ENCODE measurements at places on chromosomes 1 and 21.

DNA sequence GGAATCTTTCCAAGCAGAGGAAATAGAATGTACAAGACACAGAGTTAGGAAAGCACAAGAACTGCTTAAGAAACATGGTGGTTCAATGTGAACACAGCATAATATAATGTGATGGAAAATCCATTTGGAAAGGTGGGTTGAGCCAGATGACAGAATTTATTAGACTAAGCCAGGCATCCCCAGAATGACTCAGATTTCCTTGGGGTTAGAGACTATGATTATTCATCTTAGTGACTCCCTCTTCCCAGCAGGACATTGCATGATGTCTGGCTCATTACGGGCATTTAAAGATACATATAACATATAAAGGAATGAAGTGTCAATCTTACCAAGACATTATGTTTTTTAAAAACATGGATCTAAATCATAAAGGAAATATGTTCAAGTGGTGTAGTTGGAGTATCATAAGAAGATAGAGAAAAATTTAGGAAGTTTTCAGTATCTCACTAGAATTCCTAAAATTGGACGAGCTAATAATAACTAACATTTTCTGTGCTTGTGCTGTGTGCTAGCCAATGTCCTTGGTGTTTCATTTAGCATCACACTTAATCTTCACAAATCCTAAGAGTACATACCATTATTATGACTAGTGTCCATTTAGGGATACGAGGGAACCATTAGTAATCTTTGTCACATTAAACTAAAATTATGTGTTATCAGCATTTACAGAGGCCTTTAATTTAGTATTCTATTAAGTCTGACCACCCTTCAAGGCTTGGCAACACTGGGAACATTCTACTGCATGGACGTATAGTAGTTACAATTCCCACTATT, 41.0 kb upstream of the ST6GALNAC5 start:
- DNase-seq: no peak

DNA sequence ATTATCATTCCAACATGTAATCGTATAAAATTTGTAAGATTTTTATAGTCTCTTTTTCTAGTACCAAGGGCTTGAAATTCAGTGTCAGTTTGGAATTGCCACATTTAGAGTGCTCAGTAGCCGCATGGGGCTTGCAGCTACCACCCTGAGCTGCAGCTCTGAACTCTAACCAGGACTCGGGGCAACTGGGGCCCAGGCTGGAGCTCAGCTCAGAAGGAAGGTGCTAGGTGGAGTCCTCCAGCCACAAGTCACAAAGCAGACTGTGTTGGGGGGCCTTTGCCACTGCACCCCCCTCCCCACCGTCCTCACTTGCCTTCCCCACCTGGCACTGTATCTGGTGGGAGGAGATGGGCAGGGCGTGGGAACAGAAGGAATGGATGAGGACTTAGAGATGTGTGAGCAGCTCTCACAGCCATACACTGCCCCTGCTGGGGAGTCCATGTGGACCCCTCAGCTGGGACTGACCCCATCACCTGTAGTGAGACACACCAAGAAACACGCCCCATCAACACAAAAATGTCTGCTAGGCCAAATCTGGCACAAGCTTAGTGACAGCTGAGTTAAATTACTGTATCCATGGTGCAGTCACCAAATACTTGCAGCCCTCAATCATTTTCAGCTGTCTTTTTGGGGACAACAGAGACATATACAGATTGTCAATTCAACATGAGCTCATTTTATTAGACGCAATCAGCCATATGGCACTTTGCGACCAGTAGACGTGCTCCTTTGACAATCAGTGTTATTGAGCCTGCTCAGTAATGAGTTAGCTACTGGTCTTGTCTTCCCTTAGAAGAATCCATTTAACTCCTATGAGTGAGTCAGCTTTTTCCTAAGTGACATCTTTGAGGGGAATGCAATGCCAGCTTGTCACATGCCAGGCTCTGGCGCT, 241.7 kb upstream of the RAB4A start:
- no peak for DNase-seq

DNA sequence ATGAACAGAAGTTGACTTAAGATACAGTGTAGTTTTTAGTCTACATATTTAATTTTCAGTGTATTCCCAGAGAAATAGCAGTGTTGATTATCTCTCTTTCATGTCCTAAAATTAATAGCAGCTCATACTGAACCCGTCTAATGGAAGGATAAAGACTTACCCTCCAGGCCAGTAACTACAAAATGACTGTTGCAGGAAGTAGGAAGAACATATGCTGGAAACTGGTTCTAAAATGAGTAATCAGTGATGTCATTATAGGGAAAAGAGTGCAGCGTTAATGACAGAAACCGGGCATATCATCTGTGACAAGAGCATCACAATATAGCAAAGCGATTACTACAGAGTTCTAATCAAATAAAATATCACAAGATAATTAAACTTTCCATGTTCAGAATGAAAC, 385.5 kb downstream of the SMYD3 start:
- DNase-seq: no peak

GRCh38 chr1:83994111-83994510, 4.8 kb downstream of the TTLL7 start:
- DNase-seq: no peak

GRCh38 chr1:196890668-196891067, 2.8 kb downstream of the CFHR4 start:
- DNase-seq: no peak

GRCh38 chr1:27821761-27822315, 8.7 kb upstream of the PPP1R8 start:
- no peak for DNase-seq

GRCh38 chr1:41862384-41863221, 56.1 kb downstream of the HIVEP3 start:
- no peak for DNase-seq

DNA sequence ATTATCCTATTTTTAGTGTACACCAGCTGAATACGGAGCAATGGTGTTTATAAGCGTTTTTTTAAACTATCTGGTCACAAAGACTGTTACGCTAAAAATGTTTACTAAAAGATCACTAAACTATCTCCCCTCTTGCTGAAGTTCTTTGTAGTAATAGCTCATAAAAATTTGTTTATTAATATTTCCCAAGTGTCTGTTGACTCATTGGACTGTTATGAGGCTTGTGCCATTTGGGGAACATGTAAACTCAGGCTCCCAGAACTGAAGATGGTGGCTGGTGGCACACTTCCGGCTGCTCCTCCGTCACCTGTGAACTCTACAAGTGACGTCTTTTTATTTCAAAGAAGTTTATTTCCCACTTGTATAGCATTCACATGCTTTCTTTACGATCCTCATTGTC, 46.3 kb downstream of the AIDA start:
- DNase-seq: no peak

DNA sequence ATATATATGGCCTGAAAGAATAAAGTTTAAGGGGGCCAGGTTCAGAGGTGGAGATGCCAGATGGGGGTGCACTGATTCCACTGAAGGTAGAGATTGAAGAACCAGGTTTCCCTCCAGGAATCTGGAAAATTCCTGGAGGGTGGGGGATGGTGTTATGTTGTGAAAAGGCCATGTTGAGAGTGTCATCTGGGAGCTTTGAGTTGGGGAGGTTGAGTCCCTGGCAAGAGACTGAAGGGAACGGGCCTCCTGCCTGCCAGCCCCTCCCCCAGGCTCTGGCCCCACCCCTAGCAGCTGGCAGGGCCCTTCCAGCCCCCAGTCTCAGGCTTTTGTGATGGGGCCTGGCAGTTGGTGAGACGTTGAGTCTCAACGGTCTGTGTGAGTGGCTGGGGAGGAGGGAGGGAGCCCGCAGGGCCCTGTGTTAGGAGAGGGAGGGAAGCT, 4.1 kb downstream of the PTPRU start:
- DNase-seq: no peak

- DNase-seq: no peak
Observed at GRCh38 chr1:229952670-229953520, 114.1 kb upstream of the GALNT2 start.

GRCh38 chr1:70738624-70739023, 309.0 kb downstream of the PTGER3 start:
- DNase-seq: no peak

GRCh38 chr1:154418062-154418921, 13.1 kb downstream of the IL6R start:
- DNase-seq: no peak

- no peak for DNase-seq
Observed at GRCh38 chr1:243730487-243731150, 119.4 kb downstream of the AKT3 start.

DNA sequence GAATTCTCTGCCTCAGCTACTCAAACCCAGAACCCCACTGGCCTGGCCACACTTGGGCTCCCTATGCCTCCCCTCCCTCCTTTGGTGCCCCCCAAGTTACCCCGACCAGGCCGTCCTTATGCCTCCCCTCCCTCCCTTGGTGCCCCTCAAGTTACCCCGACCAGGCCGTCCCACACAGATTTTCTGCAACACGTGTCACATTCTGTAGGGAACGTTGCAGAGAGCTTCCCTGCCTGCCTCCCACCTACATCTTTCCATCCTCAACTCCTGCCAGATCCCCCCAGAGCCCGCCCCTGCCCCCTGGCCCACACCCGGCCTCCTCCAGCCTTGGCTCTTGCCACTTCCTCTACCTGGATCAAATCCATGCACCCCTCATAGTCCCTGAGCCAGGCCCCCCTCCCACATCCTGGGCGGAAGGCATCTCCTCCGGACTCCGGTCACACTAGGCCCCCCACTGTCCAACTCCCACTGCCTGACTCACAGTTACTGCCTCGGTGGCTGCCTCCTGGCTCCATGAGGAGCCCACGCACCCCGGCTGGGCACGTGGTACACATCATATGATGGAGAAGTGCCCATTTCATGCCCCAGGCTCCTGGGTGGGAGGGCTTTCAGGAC, 41.2 kb downstream of the KCNAB2 start:
- DNase-seq: peak; percentile 24

GRCh38 chr1:112954945-112955772, 837 bp downstream of the SLC16A1 start:
- DNase-seq: peak; percentile 35

- DNase-seq: no peak
Observed at GRCh38 chr1:55127827-55128343, 87.3 kb downstream of the USP24 start.

DNA sequence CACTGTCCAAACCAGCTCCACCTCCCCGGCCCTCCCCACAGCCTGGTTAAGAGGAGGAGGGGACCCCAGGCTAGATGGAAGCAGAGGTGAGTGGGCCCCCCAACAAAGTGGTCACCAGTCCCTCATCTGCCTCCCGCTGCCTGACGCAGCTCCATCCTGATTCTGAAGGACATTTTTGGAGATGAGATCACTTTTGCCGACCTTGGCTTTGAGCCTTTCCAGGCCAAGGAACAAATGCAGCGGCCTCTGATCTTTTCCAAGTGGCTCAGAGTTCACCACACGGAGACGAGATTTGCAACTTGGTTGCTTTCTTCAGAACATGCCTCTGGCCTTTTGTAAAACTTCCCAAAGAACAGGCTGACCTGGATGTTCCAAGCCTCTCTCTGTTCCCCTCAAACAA, 223.1 kb downstream of the NPHP4 start:
- no peak for DNase-seq

GRCh38 chr1:53755874-53756273, 16.9 kb upstream of the GLIS1 start:
- no peak for DNase-seq

GRCh38 chr1:160838888-160839287, 23.8 kb downstream of the CD244 start:
- DNase-seq: no peak

DNA sequence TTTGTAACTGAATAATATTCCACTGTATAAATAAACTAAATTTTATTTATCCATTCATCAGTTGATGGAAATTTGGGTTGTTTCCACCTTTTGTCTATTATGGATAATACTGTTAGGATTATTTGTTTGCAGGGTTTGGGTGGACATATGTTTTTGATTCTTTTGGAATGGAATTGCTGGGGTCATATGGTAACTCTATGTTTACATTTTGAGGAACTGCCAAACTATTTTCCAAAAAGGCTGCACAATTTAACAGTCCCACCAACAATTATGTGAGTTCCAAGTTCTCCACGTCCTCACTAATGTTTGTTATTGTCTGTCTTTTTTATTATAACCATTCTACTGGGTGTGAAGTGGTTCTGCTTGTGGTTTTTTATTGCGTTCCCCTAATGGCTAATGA, 4.3 kb upstream of the SERBP1 start:
- no peak for DNase-seq

DNA sequence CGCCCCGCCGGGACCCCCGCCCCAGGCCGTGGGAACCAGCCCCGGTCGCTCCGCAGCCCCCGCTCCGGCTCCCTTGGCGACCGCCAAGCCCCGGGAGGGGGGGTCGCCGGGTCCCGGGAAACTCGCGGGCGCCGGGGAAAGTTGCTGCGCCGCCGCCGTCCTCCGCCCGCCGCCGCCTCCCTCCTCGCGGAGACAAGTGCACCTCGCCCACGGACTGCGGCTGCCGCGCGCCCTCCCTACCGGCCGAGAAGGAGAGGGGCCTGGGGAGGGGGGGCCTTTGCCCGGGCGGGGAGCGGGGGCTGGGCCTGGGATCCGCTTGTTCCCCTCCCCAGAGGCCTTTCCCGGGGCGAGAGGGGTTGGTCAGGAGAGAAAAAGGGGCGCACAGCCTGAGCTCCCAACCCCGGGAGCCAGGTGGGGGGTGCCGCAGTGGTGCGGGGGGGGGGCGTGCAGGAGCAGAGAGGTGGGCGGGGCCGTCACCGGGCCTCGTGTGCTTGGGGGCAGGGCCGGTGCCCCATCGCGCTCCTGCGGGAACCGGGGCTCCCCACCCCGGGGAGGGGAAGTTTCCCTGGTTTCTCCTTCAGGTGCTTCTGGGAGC, 592 bp downstream of the AGRN start:
- no peak for DNase-seq

DNA sequence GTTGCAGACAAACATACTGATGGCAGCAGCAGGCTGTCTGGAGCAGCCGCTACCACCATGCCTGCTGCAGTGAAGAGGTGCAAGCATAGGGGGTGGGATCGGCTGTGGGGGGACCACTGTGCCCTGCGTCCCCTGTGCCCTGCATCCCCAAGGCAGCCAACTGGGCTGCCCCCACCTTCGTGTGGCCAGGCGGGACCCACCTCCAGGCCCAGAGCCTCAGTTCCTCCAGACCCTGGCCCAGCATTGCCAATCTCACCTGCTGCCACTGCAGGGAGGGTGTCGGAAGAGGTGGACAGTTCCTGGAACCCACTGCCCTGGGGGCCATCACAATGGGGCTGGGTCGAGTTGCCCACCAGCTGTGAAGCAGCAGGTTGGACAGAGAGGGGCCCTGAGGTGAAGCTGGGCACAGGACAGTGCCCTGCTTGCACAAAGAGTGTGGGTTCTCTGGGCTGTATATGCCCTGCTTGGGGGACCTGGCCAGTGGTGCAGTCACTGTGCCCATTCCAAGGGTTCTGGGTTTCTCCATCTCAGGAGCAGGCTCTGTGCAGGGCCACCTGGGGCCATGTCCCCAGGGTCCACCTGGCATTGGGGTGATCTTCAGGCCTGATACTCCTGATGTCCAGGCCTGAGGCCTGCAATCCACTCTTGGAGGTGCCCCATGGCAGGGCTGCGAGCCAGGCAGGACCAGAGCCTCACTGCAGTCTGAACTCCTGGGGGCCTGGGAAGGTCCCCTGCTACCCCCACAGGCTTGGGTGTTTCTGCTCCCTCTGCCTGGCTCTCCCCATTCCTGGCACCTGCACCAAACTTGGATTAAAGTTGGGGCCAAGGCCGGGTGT, 261.4 kb upstream of the NRIP1 start:
- DNase-seq: no peak

GRCh38 chr1:234658138-234658537, 48.2 kb upstream of the IRF2BP2 start:
- no peak for DNase-seq

- DNase-seq: no peak
Observed at GRCh38 chr1:246773213-246773641, 49.0 kb downstream of the SCCPDH start.

GRCh38 chr1:119702384-119702783, 9.3 kb upstream of the PHGDH start:
- DNase-seq: no peak

- no peak for DNase-seq
Observed at GRCh38 chr1:226763905-226764264, 24.8 kb upstream of the ITPKB start.

All from muscle of arm (tissue), 14 donors.